ENCODE measurements at places on chromosomes 3 and 15.

DNA sequence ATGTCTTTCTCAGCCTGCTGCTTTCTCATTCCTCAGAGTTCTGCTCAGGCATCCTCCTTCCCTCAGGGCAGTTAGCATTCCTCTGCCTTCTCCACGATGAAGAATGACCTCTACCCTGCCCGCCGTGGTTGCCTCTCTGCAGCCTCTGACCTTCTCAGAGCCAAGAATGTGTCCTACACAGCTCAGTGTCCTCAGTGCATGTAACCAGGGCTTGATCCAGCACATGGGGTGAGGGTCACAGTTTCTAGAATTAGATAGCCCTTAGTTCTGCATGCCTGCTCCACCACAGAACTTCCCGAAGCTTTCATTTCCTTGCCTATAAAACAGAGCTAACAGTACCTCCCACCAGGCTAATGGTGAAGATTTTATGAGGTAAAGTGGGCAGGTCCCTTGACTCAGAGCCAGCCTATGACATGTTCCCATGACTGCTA lies 182.1 kb downstream of the CLSTN2 start:
- DNase-seq = no peak

- peak; percentile 94 for DNase-seq
These were observed 5.6 kb downstream of the HES1 start for GRCh38 chr3:194141415-194142155.

GRCh38 chr3:100577382-100578008 lies 31.9 kb upstream of the ADGRG7 start:
- no peak for DNase-seq

- DNase-seq = no peak
These were observed 81.6 kb downstream of the LRRC49 start for GRCh38 chr15:70974004-70974832.

GRCh38 chr3:7841451-7841850 lies 660.2 kb upstream of the LMCD1 start:
- DNase-seq = no peak

DNA sequence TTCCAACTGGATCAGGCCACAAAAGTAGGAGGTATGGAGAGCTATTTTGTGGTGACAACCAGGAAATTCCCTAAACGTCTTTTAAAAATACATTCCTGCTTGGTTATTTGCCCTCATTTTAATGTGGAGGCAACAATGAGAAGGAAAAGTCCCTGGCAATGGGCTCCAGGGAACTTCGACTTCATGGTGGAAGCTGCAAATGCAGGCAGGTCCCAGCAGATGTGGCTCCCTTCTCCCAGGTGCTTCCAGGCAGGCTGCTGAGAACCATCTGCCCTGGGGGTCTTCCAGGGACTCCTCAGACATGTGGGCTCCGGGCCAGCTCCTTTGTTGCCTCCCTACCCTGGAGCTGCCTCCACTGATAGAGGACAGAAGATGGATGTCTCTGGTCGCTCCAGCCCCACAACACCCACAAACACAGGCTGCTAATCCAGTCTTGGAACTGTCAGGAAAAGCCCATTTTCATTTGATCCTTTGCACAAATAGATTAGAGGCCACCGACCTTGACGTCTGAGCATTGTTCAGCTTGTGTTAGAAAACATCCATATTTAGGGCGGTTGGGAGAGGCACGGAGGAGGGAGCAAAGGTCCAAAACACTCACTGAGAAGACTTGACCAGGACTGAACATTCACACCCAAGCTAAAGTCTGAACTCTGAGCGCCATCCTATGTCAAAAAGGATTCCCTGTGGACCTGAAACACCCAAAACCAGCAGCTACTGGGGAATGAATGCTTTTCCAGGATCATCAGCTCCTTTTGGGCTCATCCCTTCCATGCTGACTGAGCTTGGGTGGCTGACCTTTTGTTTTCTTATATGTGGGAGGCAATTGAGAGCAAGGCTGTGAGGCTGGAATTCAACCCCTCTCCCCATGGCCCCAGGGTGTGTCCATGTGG lies 30.2 kb upstream of the SLCO2A1 start:
- DNase-seq = no peak

DNA sequence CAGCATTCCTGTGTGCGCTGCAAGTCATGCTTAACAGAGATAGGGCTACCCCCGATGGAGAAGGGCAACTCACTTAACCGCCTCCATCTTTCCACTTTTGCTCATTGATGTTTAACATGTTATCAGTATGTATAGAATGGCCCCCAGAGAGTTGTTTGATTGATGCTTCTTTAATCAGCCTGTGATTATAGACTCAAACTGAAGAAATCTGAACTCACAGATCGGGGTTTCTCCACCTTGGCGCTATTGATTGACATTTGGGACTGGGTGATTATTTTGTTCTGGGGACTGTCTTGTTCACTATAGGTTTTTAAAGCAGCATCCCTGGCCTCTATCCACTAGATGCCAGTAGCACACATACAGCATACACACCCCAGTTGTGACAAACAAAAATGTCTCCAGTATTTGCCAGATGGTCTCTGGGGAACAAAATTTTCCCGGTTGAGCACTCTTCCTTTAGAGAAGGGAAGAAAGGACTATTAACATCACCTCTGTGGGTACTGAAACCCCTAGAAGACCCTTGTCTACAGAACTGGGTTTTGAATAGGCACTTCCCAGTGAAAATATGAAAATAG lies 54.4 kb downstream of the LARS2 start:
- no peak for DNase-seq

DNA sequence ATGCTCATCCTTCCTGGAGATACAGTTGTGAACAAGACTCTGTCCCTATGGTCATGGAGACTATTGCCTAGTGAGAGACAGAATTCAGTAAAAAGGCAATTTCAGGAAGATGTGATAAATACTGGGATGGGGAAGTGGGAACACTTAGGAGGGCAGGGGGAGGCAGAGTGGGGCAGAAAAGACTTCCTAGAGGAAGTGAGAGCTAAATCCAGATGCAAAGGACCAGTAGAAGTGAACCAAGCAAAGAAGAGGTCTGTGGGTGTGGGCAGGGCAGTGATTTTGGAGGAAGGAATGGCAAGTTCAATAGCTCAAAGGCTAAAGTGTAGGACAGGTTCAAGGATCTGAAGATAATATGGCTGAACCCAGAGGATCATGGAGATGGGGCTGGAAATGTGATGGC lies 68.9 kb downstream of the CD200R1L start:
- no peak for DNase-seq

GRCh38 chr15:61649046-61649445 lies 411.2 kb downstream of the VPS13C start:
- DNase-seq = no peak

DNA sequence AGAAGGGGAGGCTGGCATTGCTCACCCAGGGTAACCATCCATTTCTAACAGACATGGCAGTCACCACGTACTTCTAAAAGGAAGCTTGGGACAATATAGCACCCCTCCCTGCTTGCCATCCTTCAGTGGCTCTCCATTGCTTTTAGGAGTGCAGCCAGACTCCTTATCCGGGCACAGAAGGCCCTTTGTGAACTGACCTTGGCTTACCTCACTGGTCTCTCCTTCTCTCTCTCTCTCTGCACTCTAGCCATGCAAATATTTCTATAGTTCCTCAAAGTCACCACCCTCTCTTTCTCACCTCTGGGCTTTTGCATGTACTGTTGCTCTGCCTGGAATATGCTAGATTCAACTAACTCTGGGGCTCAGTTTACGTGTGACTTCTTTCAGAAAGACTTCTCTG lies 301.1 kb downstream of the SHQ1 start:
- DNase-seq = no peak

DNA sequence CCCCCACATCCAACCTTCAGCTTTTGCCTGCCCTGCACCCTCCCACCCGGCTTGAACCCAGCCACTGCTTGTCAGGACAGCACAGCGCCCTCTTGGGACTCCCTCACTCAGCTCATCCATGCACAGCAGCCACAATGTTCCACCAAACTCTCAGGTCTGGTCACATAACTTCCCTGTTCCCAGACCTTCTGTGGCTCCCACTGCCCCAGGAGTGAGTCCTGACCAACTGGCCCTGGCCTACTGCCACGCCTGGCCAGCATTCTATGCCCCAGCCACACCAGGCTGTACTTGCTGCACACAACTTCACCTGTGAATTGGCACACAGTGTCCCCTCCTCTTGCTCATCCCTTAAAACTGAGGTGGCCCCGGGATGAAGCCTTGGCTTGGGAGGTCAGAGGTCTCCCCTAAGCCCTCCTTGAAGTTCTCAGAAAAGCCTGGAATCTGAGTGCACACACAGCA lies 21.0 kb downstream of the PLXNB1 start:
- no peak for DNase-seq

- no peak for DNase-seq
These were observed 274.3 kb upstream of the TRIM42 start for GRCh38 chr3:140403608-140404007.

- no peak for DNase-seq
These were observed 1076.8 kb downstream of the TBL1XR1 start for GRCh38 chr3:176120507-176120906.

DNA sequence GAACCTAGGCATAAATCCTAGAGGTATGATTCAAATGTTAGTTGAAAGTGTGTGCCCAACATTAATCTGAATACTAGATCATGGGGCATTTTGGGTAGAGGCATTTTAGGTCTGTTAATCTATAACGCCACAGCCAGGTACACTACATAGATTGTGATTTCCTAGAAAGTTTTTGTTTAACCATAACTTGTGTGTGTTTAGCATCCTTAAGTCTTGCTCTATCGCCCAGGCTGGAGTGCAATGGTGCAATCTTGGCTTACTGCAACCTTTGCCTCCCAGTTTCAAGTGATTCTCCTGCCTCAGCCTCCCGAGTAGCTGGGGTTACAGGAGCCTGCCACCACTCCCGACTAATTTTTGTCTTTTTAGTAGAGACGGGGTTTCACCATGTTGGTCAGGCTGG lies 59.1 kb downstream of the TRIM71 start:
- DNase-seq = no peak

DNA sequence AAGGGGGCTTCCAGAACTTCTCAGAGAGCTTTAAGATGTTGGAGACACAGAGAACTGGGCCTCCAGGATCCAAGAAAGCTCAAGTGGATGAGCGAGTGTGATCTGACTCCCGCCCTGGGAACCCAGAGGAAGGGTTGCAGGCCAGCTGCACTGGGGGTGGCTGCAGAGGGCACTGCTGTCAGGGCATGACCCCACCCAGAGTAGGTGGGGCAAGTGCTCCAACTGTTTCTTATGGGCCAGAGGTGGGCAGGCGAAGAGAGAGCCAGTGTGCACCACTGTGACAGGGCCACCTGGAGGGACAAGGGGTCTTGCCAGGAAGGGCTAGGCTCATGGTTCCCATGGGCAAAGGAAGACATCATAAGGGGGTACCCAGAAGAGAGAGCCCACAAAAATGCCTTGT lies 48.8 kb downstream of the EXOG start:
- no peak for DNase-seq

GRCh38 chr15:22954798-22955543 lies 25.2 kb downstream of the CYFIP1 start:
- no peak for DNase-seq

DNA sequence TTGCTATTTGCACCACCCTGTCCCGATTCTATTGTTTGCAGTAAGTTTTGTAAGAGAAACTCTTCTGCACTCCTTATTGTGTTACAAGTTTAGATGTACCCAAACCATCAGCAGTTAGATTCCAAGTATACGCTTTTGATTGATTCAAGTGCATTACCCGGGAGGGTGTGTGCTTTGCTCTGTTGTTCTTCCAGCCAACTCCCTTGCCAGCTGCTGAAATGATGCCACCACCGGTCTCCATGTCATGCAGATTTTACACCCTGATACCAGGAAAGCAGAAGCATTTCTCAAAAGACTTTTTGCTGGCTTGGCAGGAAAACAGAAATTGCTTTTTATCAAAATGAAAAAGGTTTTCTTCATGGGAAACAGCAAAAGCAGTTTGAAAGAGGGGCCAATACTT lies 1006.6 kb upstream of the CFAP20DC start:
- DNase-seq = no peak

- DNase-seq = no peak
These were observed 15.9 kb downstream of the LYSMD4 start for GRCh38 chr15:99717161-99718009.

- no peak for DNase-seq
These were observed 219.7 kb upstream of the SGO1 start for GRCh38 chr3:20405744-20406143.

- DNase-seq = no peak
These were observed 265.4 kb upstream of the ARHGEF26 start for GRCh38 chr3:153855772-153856171.

DNA sequence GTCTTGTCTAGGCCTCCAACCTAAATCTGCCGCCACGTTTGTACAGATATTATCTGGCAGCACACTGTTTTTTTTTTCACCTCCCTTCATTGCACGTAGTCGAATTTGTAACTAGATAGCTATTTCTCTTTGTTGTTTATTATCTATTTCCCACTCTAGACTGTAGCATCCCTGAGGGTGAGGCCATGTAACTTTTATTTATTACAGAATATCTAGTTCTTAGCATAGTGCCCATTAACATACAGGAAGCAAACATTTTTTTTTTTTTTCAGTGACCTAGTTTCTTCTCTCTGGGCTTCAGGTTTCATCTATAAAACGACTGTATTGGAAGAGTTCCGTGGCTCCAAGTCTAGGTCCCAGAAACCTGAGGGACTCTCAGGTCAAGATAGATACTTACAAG lies 354.3 kb downstream of the FGF12 start:
- DNase-seq = no peak

- no peak for DNase-seq
These were observed 33.7 kb downstream of the ZBTB11 start for GRCh38 chr3:101643009-101643844.

- no peak for DNase-seq
These were observed 57.4 kb upstream of the ZBTB20 start for GRCh38 chr3:115204475-115204874.

DNA sequence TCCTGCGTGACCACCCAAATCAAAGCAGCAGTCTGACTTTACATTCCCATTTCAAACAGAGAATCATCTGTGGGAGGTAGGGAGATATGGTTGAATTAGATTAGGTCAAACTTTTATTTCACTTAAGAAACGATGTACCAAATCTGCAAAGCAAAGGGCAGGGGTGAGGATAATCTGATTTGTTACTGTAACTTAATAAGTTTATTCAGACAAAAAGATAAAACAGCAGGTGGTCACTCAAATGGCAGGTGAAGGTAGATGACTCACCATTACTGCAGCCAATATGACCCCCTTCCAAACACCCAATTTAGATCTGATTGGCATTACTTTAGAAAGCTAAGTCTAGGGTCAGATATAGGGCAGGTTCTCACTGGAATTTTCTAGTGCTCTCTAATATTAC lies 651.0 kb upstream of the NAALADL2 start:
- DNase-seq = no peak

GRCh38 chr15:65195548-65195923 lies 10.4 kb upstream of the CLPX start:
- no peak for DNase-seq

Data from NCI-H2107 (cell line).